A549 treated with dexamethasone at 1 μM for 4 hours (cell line): ENCODE measurements at places on chromosomes 2 and 18. TPM values are rescaled to one million over a fixed set of nuclear protein-coding genes. Genes with fewer than 3 reads are reported as not detected.

AKAIN1 gene
- not detected in 5 replicates for total RNA-seq

ANO7 gene
- total RNA-seq = 1.7 to 2.1 TPM (median 1.9 TPM) in 5 replicates

CHMP1B gene
- total RNA-seq = 39.9 to 49.0 TPM (median 41.2 TPM) in 5 replicates

PID1 gene
- total RNA-seq = 4.2 to 4.6 TPM (median 4.3 TPM) in 5 replicates

HAT1 gene
- 71.9 to 84.8 TPM (median 73.2 TPM) in 5 replicates for total RNA-seq

CLASP1 gene
- 16.8 to 24.8 TPM (median 23.4 TPM) in 5 replicates for total RNA-seq

LAMA3 gene
- total RNA-seq = 45.2 to 74.1 TPM (median 63.0 TPM) in 5 replicates

MGAT4A gene
- 1.4 to 3.5 TPM (median 2.5 TPM) in 5 replicates for total RNA-seq

EFHD1 gene
- total RNA-seq = 3.5 to 5.1 TPM (median 4.9 TPM) in 5 replicates

C2orf66 gene
- total RNA-seq = 0.05 TPM in 1 of 5 replicates, not detected in the others

GLS gene
- total RNA-seq = 74.5 to 129 TPM (median 106 TPM) in 5 replicates

FOXD4L1 gene
- total RNA-seq = 0.09 to 0.54 TPM (median 0.41 TPM) in 5 replicates

RASGRP3 gene
- total RNA-seq = 0.51 to 1.1 TPM (median 0.79 TPM) in 5 replicates

CD8B gene
- not detected in 5 replicates for total RNA-seq

REG3A gene
- not detected in 5 replicates for total RNA-seq

LYG2 gene
- total RNA-seq = not detected in 5 replicates

OR6B2 gene
- not detected in 5 replicates for total RNA-seq

TRIM43 gene
- total RNA-seq = 0.07 to 0.17 TPM (median 0.12 TPM) in 4 of 5 replicates, not detected in the other

REL gene
- 1.5 to 3.8 TPM (median 2.9 TPM) in 5 replicates for total RNA-seq

GNAL gene
- 5.7 to 8.6 TPM (median 7.4 TPM) in 5 replicates for total RNA-seq

TUBA3D gene
- 6.8 to 8.7 TPM (median 7.2 TPM) in 5 replicates for total RNA-seq

L3MBTL4 gene
- total RNA-seq = 0.06 TPM in 1 of 5 replicates, not detected in the others

DARS1 gene
- 47.1 to 54.5 TPM (median 52.5 TPM) in 5 replicates for total RNA-seq

G6PC2 gene
- not detected in 5 replicates for total RNA-seq

GPR17 gene
- total RNA-seq = 0.06 to 0.08 TPM (median 0.07 TPM) in 3 of 5 replicates, not detected in the others

SLC23A3 gene
- total RNA-seq = 0.45 to 0.75 TPM (median 0.55 TPM) in 5 replicates

IKZF2 gene
- total RNA-seq = 0.17 to 0.55 TPM (median 0.38 TPM) in 5 replicates

SLC9A4 gene
- total RNA-seq = not detected in 5 replicates

RNASEH1 gene
- 46.6 to 56.5 TPM (median 53.7 TPM) in 5 replicates for total RNA-seq

KATNAL2 gene
- 1.7 to 2.9 TPM (median 2.1 TPM) in 5 replicates for total RNA-seq

SLC4A5 gene
- total RNA-seq = 0.15 to 0.34 TPM (median 0.28 TPM) in 5 replicates

TTR gene
- total RNA-seq = 0.11 to 0.13 TPM in 2 of 5 replicates, not detected in the others

PLEKHH2 gene
- total RNA-seq = 1.3 to 3.1 TPM (median 2.2 TPM) in 5 replicates

FMNL2 gene
- total RNA-seq = 28.8 to 42.1 TPM (median 39.0 TPM) in 5 replicates

SCG2 gene
- total RNA-seq = 1.0 to 1.5 TPM (median 1.2 TPM) in 5 replicates

GAREM1 gene
- total RNA-seq = 4.2 to 8.2 TPM (median 6.1 TPM) in 5 replicates

ATOH8 gene
- 14.5 to 19.7 TPM (median 17.9 TPM) in 5 replicates for total RNA-seq

SCN9A gene
- 2.2 to 5.0 TPM (median 4.3 TPM) in 5 replicates for total RNA-seq

RUFY4 gene
- total RNA-seq = not detected in 5 replicates

IGFBP5 gene
- 0.18 to 0.27 TPM (median 0.23 TPM) in 5 replicates for total RNA-seq

REG1B gene
- not detected in 5 replicates for total RNA-seq

LIMS4 gene
- total RNA-seq = 0.39 to 0.62 TPM (median 0.48 TPM) in 5 replicates

DYSF gene
- total RNA-seq = 0.62 to 0.93 TPM (median 0.75 TPM) in 5 replicates

FSIP2 gene
- total RNA-seq = 0.02 TPM in 1 of 5 replicates, not detected in the others

TTC27 gene
- total RNA-seq = 25.4 to 27.7 TPM (median 26.2 TPM) in 5 replicates

INPP5D gene
- total RNA-seq = 0.40 to 0.70 TPM (median 0.62 TPM) in 5 replicates

ESCO1 gene
- total RNA-seq = 8.7 to 11.6 TPM (median 9.4 TPM) in 5 replicates

MAP4K4 gene
- 103 to 149 TPM (median 134 TPM) in 5 replicates for total RNA-seq

TDRD15 gene
- total RNA-seq = not detected in 5 replicates

POTEE gene
- total RNA-seq = 0.03 to 0.09 TPM (median 0.07 TPM) in 5 replicates

OTOF gene
- 0.06 to 0.44 TPM (median 0.19 TPM) in 5 replicates for total RNA-seq

FECH gene
- total RNA-seq = 30.6 to 42.1 TPM (median 36.5 TPM) in 5 replicates

ESPNL gene
- total RNA-seq = 0.13 to 0.22 TPM (median 0.16 TPM) in 4 of 5 replicates, not detected in the other

PXDN gene
- 12.3 to 21.6 TPM (median 20.2 TPM) in 5 replicates for total RNA-seq

METTL8 gene
- total RNA-seq = 26.4 to 30.9 TPM (median 28.2 TPM) in 5 replicates

PIAS2 gene
- total RNA-seq = 6.3 to 11.4 TPM (median 9.9 TPM) in 5 replicates

LHCGR gene
- total RNA-seq = not detected in 5 replicates

MEP1B gene
- total RNA-seq = 0.05 to 0.09 TPM (median 0.08 TPM) in 3 of 5 replicates, not detected in the others

SH2D6 gene
- 0.66 to 1.1 TPM (median 0.98 TPM) in 5 replicates for total RNA-seq
